ENCODE measurements at places on chromosomes 5 and 9.
A peak's percentile ranks its signal among the peaks of the same experiment; 100 is the strongest.

DNA sequence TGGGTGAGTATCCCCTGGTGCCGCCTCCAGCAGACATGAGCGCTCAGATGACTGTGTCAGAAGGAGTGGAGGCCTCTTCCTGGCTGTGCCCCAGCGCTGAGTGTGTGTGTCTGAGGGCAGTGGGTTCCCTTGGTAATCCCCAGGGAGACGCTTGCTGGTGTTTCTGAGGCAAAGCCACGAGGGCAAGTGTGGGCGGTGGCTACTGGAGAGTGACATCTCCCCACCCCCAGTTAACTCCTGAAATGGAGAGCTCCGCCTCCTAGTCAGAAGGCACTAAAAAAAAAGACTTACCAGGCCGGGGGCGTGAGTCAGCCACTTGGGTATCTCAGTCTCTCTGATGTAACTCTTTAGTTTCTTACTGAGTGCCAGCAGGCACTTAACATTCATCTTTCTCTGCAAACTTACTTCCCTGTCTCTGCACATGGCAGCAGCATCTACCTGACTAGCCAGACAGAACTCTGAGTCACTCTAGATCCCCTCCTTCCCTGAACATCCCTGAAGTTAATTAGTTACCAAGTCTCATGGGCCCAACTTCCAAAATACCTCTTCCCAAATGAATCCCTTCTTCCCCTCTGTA, 19.3 kb downstream of the ORM2 start:
- peak; percentile 75 for DNase-seq

DNA sequence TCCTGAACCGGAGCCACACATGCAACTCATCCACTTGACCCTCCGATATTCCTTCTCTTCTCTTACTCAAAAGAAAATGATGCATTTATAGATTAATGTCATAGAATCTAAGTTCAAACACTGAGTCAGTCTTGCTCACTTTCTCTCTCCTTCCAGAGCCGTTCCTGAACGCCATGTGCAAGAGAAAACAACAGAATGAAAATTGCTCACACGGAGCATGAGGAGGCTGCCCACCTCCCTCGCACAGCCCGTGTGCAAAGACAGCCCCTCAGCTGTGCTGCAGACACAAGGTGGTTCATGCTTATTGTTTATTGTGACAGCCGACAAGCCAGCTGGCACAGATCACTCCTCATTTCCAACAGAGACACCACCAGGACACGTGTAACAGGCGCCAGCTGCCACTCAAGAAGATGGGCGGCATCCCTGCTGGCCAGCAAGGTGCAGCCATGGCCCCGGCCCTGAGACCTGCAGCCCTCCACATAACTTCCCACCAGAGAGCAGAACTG, 290.8 kb downstream of the GLIS3 start:
- DNase-seq = peak; percentile 94

- DNase-seq = no peak
Observed at GRCh38 chr5:145847499-145848497, 12.7 kb upstream of the PRELID2 start.

DNA sequence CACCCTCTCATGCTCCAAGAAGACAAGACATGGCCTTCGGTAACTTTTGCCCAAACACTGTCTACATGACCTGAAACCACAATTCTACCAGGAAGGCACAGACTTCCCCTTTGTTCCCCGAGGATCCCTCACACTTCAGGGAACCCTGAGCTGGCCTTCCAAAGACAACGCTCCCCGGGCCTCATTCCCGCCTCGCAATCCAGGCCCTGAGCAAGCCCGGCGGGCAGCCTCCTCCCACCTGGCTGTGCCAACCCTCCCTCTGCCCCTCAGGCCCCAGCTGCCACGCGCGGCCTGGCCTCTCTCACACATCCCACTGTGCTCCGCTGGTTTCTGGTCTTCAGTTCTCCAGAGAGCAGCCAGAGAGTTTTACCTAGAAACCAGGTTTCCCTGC, 7.3 kb downstream of the QSOX2 start:
- peak; percentile 22 for DNase-seq

GRCh38 chr9:97615439-97616072, 17.6 kb downstream of the TSTD2 start:
- DNase-seq = peak; percentile 69

GRCh38 chr9:134204991-134205578, 40.7 kb upstream of the RNU6ATAC start:
- no peak for DNase-seq

- no peak for DNase-seq
Observed at GRCh38 chr5:122421374-122422079, 109.5 kb downstream of the SNCAIP start.

DNA sequence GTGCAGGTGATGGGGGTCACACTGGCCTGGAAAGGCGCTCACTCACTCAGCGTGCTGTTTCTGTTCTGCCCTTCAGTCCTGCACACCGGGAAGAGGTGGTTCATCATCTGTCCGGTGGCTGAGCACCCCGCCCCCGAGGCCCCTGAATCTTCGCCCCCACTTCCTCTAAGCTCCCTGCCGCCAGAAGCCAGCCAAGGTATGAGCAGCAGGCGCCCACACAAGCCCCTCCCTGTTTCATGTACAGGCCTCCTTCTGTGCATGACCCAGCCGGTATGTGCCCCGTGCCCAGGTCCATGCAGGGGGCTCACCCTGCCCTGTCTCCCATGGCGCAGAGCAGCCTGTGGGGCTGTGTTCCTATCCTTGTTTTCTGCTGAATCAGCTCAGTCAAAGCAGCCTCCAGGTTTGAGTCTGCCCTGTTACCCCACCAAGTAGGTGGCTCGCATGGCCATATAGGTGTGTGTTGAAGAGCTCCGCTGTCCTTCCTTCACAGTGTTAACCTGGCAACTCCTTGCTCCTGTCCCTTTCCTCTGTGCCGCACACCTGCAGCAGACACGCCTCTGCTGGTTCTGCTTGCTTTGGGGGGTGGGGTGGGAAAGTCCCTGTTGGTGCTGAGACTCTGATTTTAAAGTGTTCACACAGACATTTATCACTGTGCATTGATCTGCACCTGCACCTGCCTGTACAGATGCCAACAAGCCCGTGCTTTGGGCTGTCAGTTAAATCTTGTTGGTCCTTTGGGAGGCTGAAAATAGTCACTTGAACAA, 84.8 kb downstream of the WNK2 start:
- peak; percentile 89 for DNase-seq

DNA sequence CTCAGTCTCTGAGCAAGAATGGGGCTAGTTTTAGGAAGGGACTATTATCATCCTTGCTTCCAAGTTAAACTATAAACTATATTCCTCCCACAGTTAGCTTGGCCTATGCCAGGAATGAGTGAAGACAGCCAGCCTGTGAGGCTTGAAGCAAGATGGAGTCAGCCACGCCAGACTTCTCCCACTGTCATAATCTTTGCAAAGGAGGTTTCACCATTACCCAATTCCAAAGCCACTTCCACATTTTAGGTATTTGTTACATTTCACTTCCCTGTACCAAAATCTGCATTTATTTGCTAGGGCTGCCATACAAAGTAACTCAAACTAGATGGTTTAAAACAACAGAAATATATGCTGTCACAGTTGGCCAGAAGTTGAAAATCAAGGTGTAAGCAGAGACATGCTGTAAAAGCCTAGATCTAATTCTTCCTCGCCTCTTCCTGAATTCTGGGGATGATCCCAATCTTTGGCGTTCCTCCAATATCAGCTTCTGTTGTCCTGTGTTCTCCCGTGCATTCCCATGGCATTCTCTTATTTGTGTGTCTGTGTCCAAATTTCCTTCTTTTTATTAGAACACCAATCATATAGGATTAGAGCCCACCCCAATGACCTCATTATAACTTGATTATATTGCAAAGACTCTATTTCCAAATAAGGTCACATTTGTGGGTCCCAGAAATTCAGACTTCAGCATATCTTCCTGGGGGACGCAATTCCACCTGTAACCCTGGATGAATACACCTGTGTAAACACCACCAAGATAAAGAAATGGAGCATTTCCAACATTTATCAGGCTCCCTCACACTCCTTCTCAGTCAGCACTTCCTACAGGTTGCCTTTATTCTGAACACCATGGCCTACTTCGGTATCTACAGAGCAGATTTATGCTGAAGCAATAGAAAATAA, 126.8 kb downstream of the GCNT1 start:
- no peak for DNase-seq

- DNase-seq = peak; percentile 35
Observed at GRCh38 chr5:79133121-79133656, 21.6 kb downstream of the BHMT start.

- DNase-seq = no peak
Observed at GRCh38 chr9:11192993-11193392, 580.2 kb upstream of the PTPRD start.

- no peak for DNase-seq
Observed at GRCh38 chr5:82396396-82396795, 118.2 kb upstream of the RPS23 start.

- DNase-seq = no peak
Observed at GRCh38 chr5:83972909-83973308, 252.3 kb upstream of the HAPLN1 start.

DNA sequence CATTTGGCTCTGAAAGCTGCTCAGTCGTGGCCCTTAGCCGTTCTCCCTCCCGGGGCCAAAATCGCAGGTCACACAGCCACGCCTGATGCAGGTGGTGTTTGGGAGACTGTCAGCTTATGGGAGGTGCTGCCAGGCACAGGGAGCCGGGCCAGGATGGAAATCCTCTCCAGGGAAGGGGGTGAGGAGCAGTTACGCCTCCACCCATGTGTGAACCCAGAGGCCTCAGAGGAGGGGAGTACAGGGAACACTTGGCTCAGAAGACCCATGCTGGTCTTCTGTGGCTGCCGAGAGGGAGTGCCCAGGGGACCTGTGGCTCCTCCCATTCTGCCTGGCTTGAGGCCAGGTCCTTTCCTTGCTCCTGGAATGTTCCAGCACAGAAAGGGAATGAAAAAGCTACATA, 3.6 kb upstream of the OLFM1 start:
- DNase-seq = peak; percentile 79

DNA sequence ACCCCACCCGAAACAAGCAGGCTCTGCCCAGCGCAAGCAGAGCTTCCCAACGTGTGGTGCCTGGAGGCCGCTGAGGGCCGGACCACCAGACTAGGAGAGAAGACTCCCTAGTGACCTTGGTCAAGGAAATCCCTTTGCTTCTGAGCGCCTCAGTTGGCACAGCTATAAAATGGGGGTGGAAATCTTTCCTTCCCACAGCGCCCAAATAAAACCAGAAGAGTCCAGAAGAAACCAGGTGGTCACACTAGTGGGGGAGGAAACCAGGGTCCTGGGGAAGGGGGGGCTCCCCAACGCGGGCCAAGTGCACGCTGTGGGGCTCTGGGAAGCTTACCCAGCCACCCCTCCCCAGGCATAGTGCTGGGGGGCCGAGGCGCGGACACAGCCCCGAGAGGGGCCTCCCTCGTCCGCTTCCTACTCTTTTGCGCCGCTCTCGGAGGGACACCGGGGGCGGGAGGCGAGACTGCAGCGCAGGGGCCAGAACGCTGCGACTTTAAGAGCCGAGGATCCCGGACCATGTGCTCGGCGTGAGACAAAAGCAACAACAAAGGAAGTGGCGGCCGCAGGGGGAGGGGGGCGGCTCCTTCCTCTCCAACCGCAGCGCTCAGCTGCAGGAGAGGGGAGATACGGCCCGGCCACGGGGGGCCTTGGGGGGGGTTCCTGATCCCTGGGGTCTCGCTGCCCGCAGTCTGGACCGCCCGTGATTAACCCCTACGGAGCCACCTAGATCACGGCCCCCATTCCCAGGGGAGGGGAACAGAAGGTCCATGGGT, 885 bp downstream of the RNF44 start:
- DNase-seq = peak; percentile 28

DNA sequence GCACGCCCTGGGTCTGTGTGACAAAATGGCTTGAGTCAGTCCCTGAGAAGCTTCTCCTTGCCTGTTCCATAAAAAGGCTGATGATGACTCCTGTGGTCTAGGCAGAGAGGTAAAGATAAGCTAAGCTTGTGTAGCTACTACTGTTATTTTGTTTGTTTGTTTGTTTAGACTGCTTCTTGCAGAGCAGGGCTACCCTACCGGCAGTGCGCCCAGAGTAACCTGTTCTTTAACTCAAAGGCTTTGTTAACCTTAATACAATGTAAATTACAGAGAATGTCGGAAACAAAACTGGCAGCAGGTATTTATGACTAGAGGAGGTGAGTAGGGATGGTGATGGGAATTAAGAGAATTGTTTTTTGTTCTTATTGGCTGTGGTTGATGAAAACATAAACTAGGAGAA, 87.6 kb downstream of the F2RL2 start:
- no peak for DNase-seq

- no peak for DNase-seq
Observed at GRCh38 chr9:104961701-104962359, 33.9 kb upstream of the ABCA1 start.

- DNase-seq = no peak
Observed at GRCh38 chr9:79222483-79222882, 349.3 kb upstream of the TLE4 start.

DNA sequence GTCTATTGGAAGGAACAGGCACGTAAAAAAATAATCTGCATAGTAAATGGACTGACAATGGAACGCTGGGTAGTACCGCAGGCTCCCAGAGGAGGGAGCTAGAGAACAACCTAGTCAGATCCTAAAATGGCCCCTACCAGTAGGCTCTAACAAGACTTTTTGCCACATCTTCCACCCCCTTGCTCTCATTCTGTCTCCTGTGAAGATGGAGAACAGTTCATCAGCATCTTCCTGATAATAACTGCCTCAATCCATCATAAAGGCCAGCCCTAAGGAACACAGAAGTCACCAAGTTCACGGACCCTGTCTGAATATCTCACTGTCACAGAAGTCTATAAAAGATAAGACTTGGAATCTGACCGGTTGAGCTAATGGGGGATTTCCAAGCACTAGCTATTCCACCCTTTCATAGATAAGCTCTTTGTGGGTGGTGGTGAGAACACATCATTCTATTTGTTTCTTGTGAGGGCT, 133.4 kb downstream of the SLC1A3 start:
- DNase-seq = peak; percentile 68

DNA sequence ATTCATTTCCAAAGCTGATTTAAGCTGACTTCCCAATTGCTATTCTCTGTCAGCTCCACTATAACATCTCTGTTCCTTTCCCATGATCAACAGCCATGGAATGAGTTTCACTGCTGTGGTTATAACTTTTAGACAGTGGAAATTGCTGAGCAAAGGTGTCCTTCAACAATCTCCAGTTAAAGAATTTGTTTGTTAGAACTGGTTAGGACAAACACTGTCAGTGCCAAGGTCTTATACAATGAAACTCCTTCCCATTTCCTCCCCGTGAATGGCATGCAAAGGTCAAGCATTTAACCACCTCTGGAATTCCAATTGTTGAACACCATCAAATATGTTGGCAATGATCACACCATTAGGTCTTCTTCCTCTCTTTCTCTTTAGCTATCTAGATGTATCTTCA, 45.7 kb upstream of the GHR start:
- DNase-seq = no peak

DNA sequence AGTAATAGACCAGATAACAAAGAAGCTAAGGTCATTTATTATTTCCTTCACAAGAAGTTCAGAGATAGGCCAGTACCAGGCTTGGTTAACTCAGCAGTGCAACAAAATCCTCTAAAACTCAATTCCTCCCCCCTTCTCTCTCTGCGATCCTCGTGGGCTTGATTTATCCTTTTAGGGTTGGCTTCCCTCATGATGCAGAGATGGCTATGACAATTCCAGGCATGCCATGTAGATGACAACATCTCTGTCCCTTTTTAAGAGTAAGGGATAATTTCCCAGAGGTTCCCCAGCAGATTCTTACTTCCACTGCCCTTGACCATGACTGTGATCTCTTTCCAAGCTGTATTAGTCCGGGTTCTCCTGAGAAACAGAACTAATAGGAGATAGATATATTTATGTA, 28.7 kb upstream of the DAP start:
- DNase-seq = no peak

GRCh38 chr5:135035678-135036030, 1.6 kb upstream of the PITX1 start:
- no peak for DNase-seq

GRCh38 chr9:127918183-127919107, 1.6 kb upstream of the ST6GALNAC4 start:
- DNase-seq = no peak

GRCh38 chr5:7015586-7016256, 302.5 kb downstream of the TENT4A start:
- no peak for DNase-seq

Measured in NCI-H2171 treated with DMSO at 0.1 percent for 48 hours (cell line).